Adrenal gland (tissue), 19 donors: ENCODE measurements at places on chromosomes 5 and 9. TPM values are rescaled to one million over a fixed set of nuclear protein-coding genes. Genes with fewer than 3 reads are reported as not detected.
A peak's percentile ranks its signal among the peaks of the same experiment; 100 is the strongest.

DNA sequence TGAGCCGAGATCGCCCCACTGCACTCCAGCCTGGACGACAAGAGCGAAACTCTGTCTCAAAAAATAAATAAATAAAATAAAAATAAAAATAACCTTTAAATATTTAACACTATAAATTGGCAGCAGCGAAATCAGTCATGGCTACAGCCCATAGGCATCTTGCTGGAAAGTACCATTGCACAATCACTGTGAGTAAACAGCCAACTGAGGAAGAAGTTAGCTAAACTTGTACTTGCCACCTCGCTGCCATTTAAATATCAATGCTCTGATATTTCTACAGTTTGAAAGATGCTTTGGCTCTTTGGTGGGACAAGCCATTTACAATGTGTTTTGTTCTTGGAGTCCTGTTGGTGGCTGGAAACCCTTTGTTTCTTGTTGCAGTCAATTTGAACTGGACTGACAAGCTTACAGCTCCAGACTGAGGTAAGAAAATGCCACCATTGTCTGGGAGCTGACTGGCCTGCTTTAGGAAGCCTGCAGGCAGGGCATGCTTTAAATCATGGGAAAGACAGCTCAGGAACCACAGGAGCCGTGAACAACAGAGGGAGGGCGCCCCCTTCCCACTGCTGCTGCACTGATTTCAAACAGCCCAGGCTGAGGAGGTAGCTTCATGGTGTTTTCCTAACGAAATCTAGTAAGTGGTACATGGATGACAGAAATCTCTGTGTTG lies 322.8 kb upstream of the RFX3 start:
- no peaks in the 10 kb centered on the region for H3K4me1 ChIP-seq
- DNase-seq = no peak
- no peaks in the 10 kb centered on the region for H3K36me3 ChIP-seq
- H3K4me3 ChIP-seq = no peak overlapping the region
- H3K27me3 ChIP-seq = no peaks in the 10 kb centered on the region

DNA sequence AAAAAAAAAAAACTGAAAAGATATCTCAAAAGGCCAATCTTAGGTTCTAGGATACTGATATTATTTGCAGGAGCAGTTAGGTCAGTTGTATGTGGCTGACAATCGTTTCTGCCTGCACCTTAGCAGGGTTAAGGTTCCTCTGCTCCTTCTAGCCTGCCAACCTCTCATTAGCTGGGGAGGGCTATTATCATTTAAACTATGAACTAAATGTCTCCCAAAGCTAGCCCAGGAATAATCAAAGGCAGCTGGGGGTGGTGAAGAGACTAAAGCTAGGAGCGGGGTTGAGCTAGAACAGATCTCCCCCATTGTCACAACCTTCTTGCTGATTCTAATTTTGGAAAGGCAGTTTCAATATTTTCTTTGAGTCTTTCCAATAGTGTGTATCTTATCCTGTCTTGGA lies 99.9 kb downstream of the ICE1 start:
- no peaks in the 10 kb centered on the region for H3K36me3 ChIP-seq
- DNase-seq = no peak
- no peaks in the 10 kb centered on the region for H3K27me3 ChIP-seq
- H3K4me1 ChIP-seq = no peaks in the 10 kb centered on the region

DNA sequence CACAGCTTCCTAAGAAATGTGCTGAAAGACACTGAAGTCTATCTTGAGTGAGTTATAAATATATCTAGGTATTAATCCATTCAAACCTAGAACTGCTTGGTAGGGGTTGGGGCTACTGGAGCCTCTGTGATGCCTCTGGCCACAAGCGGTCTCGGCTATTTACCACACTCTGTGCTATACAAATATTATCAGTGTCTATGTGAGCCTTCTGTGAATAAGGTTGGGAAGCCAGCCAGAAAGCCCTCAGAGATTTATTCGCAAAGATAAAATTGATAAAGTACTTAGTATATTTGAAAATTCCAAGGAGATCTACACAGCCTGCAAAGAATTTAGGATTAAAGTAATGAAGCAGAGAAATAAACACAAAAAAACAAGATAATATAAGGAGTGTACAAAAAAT lies 41.4 kb downstream of the LIFR start:
- no peaks in the 10 kb centered on the region for H3K4me1 ChIP-seq
- H3K4me3 ChIP-seq = no peak overlapping the region
- H3K27me3 ChIP-seq = no peaks in the 10 kb centered on the region
- DNase-seq = no peak
- no peak overlapping the region for H3K27ac ChIP-seq

DNA sequence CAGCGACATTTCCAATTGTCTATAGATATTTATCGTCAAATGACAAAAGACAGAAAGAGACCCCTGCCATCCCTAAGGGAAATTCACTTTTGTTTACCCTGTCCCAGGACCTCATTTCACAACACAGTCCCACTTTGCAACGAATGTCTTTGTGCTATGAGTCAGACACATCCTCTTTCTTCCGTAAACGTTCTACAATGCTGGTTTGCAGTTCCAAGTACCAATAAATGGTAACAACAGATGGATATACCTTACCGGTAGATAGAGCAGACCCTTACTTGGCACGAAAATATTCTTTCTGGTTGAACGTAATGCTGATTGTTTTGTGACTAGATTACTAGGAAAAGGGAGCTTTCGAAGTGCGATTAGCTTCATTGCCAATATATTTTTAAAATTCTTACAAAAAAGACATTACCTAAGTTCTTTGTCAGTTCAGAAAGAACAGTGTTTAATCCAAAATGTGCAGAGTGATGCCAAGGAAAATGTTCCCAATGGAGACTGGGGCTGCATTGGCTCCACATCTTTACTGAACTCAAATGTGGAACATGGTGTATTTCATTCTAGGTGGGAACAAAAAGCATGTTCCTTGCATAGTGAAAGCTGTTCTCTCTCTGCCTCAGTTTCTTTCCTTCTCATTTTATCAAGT lies 202.5 kb upstream of the SLC27A6 start:
- no peaks in the 10 kb centered on the region for H3K4me1 ChIP-seq
- DNase-seq = no peak
- H3K36me3 ChIP-seq = no peaks in the 10 kb centered on the region

GRCh38 chr5:1512541-1513291 lies 11.0 kb downstream of the LPCAT1 start:
- no peaks in the 10 kb centered on the region for H3K27me3 ChIP-seq
- no peak for DNase-seq
- peaks cover 9% of the 10 kb centered on the region for H3K4me1 ChIP-seq
- no peak overlapping the region for H3K4me3 ChIP-seq

DNA sequence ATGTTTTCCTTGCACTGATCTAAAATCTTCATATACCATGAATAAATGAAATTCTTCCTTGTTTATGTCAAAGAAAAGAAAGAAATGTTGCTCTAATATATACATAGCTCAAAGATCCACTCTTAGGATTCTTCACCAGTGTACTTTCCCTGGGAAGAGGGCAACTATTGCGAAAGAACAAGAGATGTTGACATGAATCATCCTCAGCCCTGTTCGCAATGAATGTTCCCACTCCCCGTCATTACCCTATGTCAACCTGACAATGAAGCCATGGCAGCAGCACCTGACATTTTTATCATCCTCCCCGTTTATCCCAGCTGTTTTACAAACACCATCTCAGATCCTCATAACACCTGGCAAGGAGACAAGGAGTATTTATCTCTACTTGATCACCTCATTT lies 409.1 kb upstream of the GRIA1 start:
- DNase-seq = no peak
- no peaks in the 10 kb centered on the region for H3K27me3 ChIP-seq
- H3K36me3 ChIP-seq = no peaks in the 10 kb centered on the region
- no peak overlapping the region for H3K4me3 ChIP-seq
- no peak overlapping the region for H3K27ac ChIP-seq
- no peaks in the 10 kb centered on the region for H3K4me1 ChIP-seq

DNA sequence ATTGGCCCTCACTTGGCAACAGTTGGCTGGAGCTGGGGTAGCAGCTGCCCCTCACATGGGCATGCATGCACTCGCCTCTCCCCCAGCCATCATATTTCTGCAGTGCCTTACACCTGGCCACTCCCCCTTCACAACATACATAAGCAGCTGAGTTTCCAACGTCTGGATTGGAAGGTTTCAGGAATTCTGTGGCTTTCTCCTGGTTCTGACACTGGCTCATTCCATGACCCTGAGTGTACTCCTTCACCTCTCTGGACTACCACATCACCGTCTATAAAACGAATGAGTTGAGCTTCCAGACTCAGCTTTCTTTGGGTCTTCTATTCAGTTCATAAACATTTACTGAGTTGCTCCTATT lies 84.3 kb downstream of the GALNT10 start:
- H3K36me3 ChIP-seq = no peaks in the 10 kb centered on the region
- DNase-seq = no peak
- no peaks in the 10 kb centered on the region for H3K27me3 ChIP-seq
- H3K4me3 ChIP-seq = no peak overlapping the region
- no peak overlapping the region for H3K27ac ChIP-seq

- no peak for DNase-seq
- H3K36me3 ChIP-seq = no peaks in the 10 kb centered on the region
- no peaks in the 10 kb centered on the region for H3K27me3 ChIP-seq
Measured at GRCh38 chr9:93357649-93358048, 93.8 kb upstream of the FAM120A start.

GRCh38 chr9:136043441-136043991 lies 51.6 kb downstream of the NACC2 start:
- DNase-seq = no peak
- H3K4me3 ChIP-seq = no peak overlapping the region
- H3K4me1 ChIP-seq = no peaks in the 10 kb centered on the region
- H3K27ac ChIP-seq = no peak overlapping the region

GRCh38 chr5:39891376-39891775 lies 466.6 kb upstream of the DAB2 start:
- no peak overlapping the region for H3K4me3 ChIP-seq
- no peaks in the 10 kb centered on the region for H3K36me3 ChIP-seq
- H3K27me3 ChIP-seq = no peaks in the 10 kb centered on the region
- H3K4me1 ChIP-seq = no peaks in the 10 kb centered on the region
- no peak overlapping the region for H3K27ac ChIP-seq

DNA sequence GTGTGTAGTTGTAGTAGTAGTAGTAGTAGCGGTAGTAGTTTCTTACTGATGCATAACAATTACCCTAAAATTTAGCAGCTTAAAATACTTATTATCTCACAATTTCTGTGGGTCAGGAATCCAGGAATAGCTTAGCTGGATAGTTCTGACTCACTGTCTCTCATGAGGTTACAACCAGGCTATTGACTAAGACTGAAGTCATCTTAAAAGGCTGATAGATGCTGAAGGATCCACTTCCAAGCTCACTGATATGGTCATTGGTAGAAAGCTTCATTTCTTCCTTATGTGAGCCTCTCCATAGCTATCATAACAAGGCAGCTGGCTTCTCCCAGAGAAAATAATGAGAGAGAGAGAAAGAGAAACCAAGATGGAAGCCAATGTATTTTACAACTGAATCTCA lies 147.5 kb upstream of the FBXL17 start:
- no peak for DNase-seq
- H3K27me3 ChIP-seq = no peaks in the 10 kb centered on the region
- H3K4me1 ChIP-seq = no peaks in the 10 kb centered on the region
- no peaks in the 10 kb centered on the region for H3K36me3 ChIP-seq
- H3K4me3 ChIP-seq = no peak overlapping the region

GRCh38 chr5:135750506-135750905 lies 84.0 kb upstream of the SLC25A48 start:
- no peaks in the 10 kb centered on the region for H3K36me3 ChIP-seq
- H3K27me3 ChIP-seq = no peaks in the 10 kb centered on the region
- H3K4me3 ChIP-seq = no peak overlapping the region
- no peak for DNase-seq

GRCh38 chr5:95921501-95921900 lies 40.1 kb downstream of the ELL2 start:
- H3K27me3 ChIP-seq = no peaks in the 10 kb centered on the region
- no peak for DNase-seq
- H3K4me1 ChIP-seq = peaks cover 10% of the 10 kb centered on the region

DNA sequence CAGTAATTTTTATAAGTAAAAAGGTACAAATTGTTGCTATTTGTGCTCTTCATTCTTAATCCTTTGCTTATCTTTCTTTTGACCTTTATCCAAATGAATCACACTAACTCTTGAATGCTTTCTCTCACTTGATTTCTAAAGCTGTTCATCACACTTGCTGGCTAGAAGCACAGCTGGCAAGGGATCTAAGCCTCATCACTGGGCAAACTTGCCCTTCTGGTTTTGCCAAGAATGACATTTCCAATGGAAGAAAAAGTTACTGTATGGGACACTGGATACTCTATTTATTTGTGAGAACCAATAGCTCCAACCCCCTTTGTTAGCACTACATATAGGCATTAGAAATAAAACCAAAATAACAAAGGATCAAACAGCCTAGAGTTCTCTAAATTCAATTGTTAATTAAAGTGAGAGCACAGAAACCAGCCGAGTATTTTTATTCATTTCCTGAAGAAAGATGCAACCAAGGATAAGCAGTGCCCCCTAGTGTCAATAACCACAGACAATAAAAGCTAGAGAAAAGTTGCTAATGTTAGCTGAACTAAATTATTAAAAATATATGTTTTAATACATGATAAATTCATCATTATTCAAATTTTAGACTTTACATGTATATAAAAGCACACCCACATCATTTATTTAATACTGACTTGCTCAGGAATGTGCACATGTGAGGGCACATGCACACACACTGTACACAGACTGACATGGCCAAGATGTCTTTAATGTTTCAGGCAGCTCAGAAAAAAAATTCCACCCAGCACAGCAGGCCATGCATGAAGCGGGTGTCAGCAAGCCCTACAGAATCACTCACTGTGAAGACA lies 59.8 kb upstream of the POU5F2 start:
- peaks cover 11% of the 10 kb centered on the region for H3K4me1 ChIP-seq
- peak overlapping the region; percentile 20 for H3K27ac ChIP-seq
- H3K4me3 ChIP-seq = peak overlapping the region; percentile 32
- H3K36me3 ChIP-seq = no peaks in the 10 kb centered on the region

- no peak overlapping the region for H3K27ac ChIP-seq
- H3K27me3 ChIP-seq = no peaks in the 10 kb centered on the region
- DNase-seq = peak; percentile 54
- no peak overlapping the region for H3K4me3 ChIP-seq
Measured at GRCh38 chr5:133483406-133484090, 128.8 kb downstream of the FSTL4 start.

GRCh38 chr5:180159756-180160155 lies 49.3 kb downstream of the RASGEF1C start:
- no peak overlapping the region for H3K27ac ChIP-seq
- H3K36me3 ChIP-seq = no peaks in the 10 kb centered on the region
- DNase-seq = no peak
- H3K4me1 ChIP-seq = peaks cover 4% of the 10 kb centered on the region
- peaks cover 3% of the 10 kb centered on the region for H3K27me3 ChIP-seq
- H3K4me3 ChIP-seq = no peak overlapping the region

GRCh38 chr5:172925336-172925948 lies 33.8 kb upstream of the RPL26L1 start:
- H3K36me3 ChIP-seq = peaks cover 14% of the 10 kb centered on the region
- no peak overlapping the region for H3K4me3 ChIP-seq
- no peak for DNase-seq
- no peaks in the 10 kb centered on the region for H3K27me3 ChIP-seq
- H3K4me1 ChIP-seq = no peaks in the 10 kb centered on the region

GRCh38 chr5:113204525-113205161 lies 228.0 kb downstream of the DCP2 start:
- no peaks in the 10 kb centered on the region for H3K27me3 ChIP-seq
- no peak overlapping the region for H3K27ac ChIP-seq
- no peaks in the 10 kb centered on the region for H3K4me1 ChIP-seq
- no peaks in the 10 kb centered on the region for H3K36me3 ChIP-seq
- peak; percentile 86 for DNase-seq

GRM6 gene
- not detected for total RNA-seq

BTNL3 gene
- total RNA-seq = not detected

GABRA1 gene
- total RNA-seq = not detected
